ENCODE measurements at places on chromosomes 5 and 9.

GRCh38 chr5:31443572-31443971 lies 88.3 kb downstream of the DROSHA start:
- DNase-seq = no peak

- DNase-seq = no peak
Observed at GRCh38 chr5:125536095-125536494, 789.7 kb upstream of the ZNF608 start.

GRCh38 chr5:139284295-139284694 lies 9.2 kb upstream of the MATR3 start:
- no peak for DNase-seq

- no peak for DNase-seq
Observed at GRCh38 chr9:72978744-72979143, 25.9 kb upstream of the ALDH1A1 start.

GRCh38 chr5:16179936-16180788 lies 571 bp upstream of the MARCHF11 start:
- DNase-seq = no peak

DNA sequence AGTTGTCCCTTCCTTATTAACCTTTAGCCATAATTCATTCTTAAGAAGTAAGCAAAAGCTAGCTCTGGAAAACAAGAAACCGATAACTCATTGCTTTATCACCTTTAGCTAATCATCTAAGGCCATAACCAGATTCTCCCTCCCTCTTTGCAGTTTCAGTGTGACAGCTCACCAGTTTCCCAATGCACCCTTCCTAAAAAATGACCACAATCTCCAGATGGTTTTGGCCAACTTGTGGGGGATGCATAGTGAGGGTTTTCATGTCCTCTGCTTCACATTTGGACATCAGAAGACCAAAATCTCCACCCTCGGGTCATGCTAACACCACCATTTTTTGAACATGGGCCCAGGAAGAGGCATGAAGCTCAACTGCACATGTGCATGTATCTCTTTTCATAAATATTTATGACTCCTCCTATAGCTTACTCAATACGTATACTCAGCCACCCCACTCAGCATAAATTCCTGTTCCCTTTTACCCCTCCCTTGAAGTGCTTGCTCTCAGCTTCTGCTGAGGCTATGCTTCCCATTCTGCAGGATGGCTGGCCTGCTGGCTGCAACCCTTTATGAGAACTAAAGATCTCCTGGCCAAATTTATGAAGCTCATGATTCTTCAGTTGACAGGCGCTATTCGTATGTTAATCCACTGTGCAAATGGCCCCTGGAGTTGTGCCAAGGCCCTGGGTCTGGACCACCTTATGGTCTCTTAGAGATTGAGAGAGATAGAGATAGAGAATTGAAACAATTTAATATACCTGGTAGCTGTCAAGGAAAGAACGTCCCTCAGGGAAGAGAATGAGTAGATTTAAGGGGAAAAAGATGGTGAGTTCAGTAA lies 14.8 kb downstream of the PPP3R2 start:
- DNase-seq = no peak

- peak; percentile 88 for DNase-seq
Observed at GRCh38 chr9:125746017-125746773, 978 bp upstream of the PBX3 start.

Measured in stimulated activated CD4-positive, alpha-beta T cell treated with anti-CD3 and anti-CD28 coated beads, Interleukin-2, amount 100 ng/mL, for 4 hours (primary cell).